ENCODE measurements at places on chromosomes 2 and 18.

GRCh38 chr18:38961880-38962279, 1396.3 kb upstream of the CELF4 start:
- no peak for DNase-seq

DNA sequence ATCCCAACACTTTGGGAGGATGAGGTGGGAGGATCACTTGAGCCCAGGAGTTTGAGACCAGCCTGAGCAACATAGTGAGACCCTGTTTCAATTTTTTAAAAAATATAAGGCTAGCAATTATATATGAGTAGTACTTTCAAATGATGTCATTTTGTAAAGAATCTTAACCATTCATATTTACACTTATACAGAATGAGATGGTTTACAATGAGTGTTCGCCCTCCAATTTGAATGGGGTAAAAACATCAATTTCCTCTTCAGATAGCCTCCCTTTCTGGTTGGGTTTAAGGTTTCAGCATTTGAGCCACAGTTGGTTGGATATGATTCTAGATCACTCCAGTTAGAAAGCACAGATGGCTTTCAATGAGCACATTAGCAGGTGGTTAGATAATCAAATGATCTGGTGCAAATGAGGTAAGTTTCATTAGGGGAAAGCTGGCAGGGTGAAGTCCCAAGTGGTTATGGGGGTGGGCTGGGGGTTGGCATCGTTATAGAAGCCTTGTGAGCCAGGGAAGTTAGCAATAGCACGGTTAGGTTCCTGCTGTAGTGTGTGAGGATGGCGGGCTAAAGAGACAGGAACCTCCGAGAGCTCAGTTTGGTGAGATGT, 63.9 kb downstream of the TRPM8 start:
- DNase-seq: no peak

DNA sequence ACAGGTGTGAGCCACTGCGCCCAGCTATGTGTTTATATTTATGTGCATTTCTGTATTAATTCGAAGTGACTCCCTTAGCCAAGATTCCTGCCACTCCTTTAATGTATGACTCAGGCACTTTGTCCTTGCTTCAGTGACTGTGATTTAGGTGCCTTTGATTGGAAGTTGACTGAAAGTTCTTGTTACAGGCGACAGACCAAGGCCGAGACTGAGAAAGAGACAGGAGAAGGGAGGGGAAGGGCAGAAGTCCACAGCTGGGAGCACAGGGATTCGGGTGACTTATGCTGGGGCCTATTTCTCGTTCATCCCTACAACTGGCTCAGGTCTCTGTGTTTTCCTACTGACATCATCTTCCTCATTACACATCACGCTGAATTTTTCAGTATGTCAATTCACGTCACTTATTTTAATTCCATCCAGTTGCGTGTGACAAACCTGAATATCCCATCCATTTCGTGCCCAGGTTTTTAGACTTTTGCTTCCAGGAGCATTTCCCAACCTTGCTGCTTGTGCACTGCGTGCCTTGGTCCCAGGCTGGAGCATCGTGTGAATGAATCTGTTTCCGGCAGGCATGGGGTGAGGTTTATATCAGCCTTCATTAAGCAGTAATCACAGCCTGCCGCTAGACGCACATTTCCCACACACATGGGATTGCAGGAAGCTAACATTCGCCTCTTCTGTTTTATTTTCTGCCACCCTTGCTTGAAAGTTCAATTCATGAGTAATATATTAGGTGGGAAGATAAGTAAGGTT, 42.4 kb downstream of the TMEM18 start:
- no peak for DNase-seq

DNA sequence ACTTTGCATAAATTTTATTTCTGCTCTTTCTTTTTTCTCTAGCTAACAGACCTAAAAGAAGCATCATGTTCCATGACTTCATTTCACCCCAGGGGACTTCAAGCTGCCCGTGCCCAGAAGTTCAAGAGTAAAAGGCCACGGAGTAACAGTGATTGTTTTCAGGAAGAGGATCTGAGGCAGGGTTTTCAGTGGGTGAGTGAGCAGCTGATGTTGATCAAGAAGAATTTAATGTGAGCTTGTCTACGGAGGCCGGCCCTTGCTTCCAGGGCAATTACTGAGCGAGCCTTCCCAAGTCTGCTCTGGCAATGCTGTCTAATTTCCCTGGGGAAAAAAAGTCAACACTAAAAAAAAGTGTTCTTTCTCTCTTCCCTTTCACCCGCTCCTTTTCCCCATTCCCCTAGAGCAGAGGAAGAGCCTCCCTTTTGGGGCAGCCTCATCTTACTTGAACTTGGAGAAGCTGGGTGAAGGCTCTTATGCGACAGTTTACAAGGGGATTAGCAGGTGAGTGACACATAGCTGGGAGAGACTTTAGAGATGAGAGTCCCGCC, 1.2 kb downstream of the CDK15 start:
- DNase-seq: peak; percentile 80

GRCh38 chr18:596288-596881, 403 bp upstream of the CLUL1 start:
- no peak for DNase-seq

- DNase-seq: no peak
Observed at GRCh38 chr18:56569416-56569815, 69.0 kb downstream of the TXNL1 start.

DNA sequence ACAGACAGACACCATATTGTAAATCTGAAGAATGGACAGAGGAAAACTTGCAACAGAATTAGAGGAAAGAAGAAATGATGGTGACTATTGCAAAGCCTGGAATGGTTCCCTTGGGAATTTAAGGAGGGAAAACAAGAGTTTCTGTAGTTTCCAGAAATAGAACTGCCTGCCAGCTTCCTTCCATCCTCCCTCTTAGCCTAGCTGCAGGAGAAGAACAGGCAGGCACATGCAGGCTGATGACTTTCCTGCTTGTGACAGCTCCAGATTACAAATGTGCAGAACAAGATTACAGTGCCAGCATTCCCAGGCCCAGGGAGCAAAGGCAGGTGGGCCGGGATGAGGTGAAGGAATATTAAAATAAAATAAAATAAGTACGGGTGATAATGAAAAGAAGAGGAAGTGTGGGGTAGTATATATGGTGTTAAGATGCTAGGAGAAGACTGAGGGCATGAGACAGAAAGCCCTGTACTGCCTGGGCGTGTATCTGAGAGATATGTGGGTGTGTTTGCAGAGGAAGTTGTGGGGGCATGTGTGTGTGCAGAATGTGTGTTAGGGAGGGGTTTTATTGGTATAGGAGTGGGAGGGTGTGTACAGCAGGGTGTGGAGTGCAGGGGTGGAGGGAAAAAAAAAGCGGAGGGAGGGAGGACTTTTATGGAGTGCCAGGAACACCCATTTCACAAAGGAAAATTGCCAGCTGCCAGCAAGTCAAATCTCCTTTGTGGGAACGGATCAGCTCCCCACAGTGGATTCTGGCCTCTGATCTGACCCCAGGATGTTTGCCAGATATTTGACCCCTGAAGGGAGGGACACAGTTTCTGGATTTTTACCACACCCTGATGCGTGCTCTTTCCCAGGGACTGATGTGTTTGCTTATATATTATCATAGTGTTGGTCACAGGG, 43.9 kb upstream of the NEMP2 start:
- DNase-seq: no peak

GRCh38 chr2:238856713-238857567, 9.1 kb downstream of the TWIST2 start:
- no peak for DNase-seq

- DNase-seq: no peak
Observed at GRCh38 chr2:129775952-129776653, 203.4 kb upstream of the RAB6C start.

DNA sequence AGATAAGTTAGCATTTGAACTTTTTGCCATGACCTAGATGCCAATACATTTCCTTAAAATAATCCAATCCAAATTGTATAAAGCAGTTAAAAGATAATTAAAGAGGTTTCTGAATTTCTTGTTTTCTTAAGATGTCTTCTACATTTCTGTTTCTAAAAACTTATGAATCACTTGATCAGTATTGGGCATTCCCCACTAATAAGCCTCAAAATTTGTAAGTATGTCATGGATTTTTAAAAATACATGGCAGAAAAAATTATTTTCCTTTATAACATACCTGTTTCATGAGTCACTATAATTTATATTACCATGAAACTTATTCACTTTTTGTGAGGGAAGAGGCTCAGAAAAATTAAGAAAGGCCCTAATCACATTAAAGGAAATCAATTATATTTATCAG, 90.3 kb upstream of the TFPI start:
- no peak for DNase-seq

GRCh38 chr18:8084160-8084559, 517.0 kb downstream of the PTPRM start:
- DNase-seq: no peak

GRCh38 chr2:41169744-41170143, 717.9 kb upstream of the SLC8A1 start:
- no peak for DNase-seq

- DNase-seq: no peak
Observed at GRCh38 chr2:122955776-122956175, 1069.3 kb upstream of the CNTNAP5 start.

DNA sequence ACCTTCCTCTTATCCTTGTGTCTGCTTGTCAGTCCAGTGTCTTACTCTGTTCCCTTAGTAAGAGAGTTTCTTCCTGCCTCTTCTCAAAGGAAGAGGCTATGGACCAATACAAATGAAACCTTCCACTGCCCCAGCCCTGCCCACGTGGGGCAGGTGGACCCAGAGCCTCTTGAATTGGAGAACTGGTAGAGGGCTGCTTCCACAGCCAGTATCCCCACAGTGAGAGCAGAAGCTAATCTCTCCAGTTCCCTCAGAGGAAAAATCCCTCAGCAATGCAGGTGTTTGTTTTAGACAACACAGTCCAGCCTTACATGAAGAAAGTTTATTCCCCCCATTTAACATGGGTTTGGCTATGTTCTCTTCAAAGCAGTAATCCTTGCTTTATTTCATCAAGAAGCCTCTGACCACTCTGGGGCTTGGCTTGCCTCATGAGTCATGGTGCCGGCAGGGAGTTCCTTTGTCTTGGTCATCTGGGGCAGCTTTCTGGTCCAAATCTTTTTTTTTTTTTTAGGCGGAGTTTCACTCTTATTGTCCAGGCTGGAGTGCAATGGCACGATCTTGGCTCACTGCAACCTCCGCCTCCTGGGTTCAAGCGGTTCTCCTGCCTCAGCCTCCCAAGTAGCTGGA, 6.5 kb upstream of the CYBRD1 start:
- DNase-seq: peak; percentile 59

- DNase-seq: no peak
Observed at GRCh38 chr2:162243715-162244114, 470 bp upstream of the FAP start.

DNA sequence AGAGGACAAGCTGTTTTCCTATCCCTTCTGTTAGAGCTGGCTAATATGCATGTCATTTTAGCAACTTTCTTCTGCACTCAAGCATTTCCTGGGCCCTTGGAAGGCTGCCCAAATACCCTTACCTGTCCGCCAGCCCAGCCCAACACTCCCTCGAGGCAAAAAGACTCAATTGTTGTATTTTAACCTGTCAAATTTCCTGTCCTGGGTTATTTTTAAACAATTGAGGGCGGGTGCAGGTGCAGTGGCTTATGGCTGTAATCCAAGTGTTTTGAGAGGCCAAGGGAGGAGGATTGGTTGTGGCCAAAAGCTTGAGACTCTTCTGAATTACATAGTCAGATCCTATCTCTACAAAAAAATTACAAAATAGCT, 125.0 kb upstream of the ARHGAP28 start:
- DNase-seq: no peak

- no peak for DNase-seq
Observed at GRCh38 chr2:179130560-179130959, 80.6 kb upstream of the CCDC141 start.

- no peak for DNase-seq
Observed at GRCh38 chr2:88554189-88554588, 73.1 kb downstream of the EIF2AK3 start.

DNA sequence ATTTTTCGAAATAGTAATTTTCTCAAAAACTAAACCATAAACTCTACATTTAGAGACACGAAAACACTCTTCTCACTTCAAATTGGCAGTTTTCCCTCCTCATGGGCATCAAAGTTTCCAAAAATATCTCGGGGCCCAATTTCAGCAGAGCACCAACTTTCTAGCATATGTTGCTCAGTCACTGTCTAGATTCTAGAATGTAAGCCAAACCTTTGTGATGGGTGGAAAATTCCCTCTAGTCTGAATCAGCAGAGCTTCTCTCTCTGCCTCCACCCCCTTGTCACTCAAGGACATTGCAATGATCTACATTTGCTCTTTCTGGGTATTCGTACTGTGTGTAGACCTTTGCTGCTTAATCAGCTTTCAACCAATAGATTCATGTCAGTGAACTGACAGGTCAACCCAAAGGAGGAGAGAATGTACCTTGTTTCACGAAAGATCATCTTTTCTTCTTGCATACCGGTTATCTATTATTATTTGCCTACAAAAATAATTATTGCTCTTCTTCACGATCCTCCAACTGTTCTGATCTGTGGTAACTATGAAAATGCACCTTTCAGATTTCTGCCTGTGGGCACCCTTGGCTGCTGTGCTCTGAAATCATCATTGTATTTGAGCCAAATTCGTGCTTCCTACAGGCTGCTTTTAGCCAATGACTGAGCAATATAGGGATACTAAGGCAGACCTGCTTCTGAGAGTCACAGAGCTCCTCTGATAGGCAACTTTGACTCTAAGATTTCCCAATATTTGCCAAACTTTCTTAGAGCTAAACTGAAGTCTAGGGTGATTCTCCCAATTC, 38.7 kb upstream of the GLS start:
- no peak for DNase-seq

GRCh38 chr2:71687412-71687811, 234.1 kb downstream of the DYSF start:
- DNase-seq: no peak

DNA sequence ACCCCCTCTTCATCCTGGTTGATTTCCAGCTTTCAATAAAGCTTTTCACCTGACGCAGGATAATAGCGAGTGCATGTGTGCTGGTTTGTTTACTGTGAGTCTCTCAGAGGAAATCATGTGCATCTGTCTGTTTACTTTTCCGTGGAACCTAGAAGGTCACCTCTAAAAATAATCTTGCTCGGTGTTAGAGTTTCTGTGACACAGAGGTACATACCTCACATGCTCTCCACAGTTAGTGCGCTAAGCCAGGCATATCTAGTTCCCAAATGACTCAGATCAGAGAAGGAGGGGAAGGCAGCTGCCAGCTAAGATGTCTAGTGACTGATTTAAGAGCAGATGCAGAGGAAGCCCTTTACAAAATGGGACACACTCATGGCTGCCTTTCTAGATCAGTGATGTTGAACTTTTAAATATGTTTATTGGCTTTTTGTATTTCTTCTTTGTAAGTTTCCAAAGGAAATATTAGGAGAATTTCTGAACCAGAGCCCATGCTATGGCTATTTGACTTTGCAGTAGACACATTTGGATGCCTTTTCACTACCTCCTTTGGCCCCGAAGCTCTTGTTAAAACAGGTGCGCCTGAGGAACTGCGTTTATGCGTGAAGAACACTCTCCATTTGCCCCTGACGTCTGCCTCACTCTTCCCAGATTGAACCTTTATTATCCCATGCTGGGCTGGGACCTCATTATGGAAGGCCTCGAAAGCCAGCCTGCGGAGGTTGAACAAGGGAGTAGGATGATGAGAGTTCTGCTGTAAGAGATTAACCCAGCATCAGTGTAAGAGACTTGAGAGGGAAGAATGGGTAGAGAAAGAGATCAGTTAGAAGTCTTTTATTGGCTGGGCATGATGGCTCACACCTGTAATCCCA, 145.6 kb downstream of the FAM161A start:
- no peak for DNase-seq

GRCh38 chr2:18745431-18746272, 156.3 kb upstream of the NT5C1B start:
- no peak for DNase-seq

GRCh38 chr2:7037340-7038333, 120.4 kb downstream of the RNF144A start:
- DNase-seq: peak; percentile 88

GRCh38 chr2:40284797-40285196, 167.1 kb downstream of the SLC8A1 start:
- no peak for DNase-seq

GRCh38 chr18:36547544-36547943, 250.0 kb downstream of the FHOD3 start:
- DNase-seq: no peak

Data from aorta (tissue), 5 donors.